Stimulated activated CD4-positive, alpha-beta T cell treated with anti-CD3 and anti-CD28 coated beads, Interleukin-4, amount 100 ng/mL, for 48 hours (primary cell): ENCODE measurements at places on chromosomes 5 and 9.
A peak's percentile ranks its signal among the peaks of the same experiment; 100 is the strongest.

DNA sequence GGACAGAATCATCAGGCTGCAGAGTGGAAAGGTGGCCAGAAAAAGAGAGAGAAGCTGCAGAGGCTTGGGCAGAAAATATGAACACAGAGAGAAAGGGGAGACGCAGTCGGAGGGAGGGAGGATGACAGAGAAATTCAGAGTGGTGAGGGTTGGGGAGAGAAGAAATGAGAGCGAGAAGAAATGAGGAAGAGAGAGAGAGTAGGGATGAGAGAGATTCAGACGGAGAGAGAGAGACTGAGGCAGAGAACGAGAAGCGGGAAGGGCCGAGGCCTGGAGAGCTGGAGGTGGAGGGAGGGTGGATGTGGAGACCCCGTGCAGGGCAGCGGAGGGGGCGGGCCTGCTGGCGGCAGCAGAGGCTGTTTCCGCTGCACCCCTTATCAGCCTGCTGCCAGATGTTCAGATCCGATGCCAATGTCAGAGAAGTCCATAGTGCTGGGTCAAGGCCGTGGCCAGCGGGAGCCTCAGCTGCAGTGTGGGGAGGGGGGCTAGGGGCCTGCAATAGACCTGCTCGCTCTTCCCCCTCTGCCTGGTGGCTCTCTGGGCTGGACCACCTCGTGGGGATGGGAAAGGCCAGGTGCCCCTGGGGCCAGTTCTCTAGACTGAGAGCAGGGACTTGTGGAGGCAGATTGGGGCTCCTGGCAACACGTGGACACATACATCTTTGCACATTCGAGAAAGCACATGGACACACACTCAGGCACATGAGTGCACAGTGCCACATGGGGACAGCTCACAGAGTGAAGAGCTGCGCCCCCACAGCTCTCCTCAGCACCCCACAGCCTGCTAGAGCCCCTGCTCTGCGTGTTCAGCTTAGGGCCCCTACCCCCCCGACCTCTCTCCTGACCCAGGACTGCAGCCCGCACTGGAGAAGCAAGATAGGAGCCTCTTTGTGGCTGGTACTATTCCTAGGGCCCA lies 4.9 kb upstream of the NR5A1 start:
- no peak for DNase-seq

DNA sequence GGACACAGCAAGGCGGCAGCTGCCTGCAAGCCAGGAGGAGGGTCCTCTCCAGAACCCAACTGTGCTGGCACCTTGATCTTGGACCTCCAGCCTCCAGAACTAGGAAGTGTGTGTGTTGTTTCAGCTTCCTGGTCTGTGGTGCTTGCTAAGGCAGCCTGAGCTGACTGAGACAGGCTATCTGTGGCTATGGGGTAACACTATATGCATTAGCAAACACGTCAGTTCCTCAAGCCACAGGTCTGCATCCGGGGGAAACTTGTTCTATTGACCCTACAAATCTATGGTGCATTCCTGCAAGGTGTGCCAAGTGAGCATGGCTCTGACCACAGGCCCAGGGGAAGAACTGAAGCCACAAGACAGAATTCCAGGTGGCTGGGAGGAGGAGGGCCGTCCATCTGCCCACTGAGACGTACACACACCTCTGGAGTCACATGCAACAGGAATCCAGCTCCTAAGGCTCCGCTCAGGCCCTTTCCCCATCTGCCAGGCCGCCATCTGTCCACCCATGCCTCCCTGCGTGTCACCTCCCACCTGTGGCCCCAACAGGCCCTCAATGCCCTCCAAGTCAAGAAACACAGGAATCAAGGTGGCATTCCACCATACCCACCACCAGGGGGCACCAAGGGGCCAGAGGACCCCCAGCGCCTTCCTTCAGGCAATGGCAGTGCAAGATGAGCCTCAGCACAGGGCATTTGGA lies 174.9 kb downstream of the ROR2 start:
- peak; percentile 43 for DNase-seq

GRCh38 chr9:129480227-129480626 lies 140.7 kb downstream of the C9orf50 start:
- DNase-seq: no peak

DNA sequence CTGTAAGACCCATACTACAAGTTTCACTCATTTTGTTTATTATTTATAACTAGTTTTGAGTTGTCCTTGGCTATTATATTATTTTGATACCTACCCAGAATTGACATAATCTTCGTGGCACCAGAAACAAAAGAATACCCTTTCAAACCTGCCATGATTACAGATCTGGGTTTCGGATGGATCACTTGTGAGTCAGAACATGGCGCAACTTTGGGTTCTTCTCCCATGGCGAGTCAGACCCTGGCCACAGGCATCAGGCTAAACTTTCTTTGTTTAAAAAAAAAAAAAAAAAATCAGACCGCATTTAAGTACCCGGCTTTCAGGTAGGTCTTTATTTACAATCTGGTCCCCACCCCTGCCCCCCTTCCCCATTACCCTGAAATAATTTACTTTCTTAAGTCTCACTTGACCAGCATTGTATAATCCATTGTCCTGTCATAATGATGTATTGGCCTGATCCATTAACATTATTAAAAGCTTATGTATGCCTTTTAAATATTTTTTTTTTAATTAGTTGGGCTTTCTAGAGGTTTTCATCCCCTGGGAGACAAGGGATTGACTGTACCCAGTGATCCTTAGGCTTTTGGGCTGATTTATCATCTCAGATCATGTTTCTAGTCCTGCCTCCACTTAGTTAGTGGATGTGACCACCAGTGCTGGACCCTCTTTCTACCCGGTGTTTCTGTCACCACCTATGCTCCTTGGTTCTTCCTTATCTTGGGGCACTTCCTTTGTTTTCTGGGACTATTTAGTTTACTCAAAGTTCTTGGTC lies 43.9 kb downstream of the F2RL2 start:
- DNase-seq: no peak

- DNase-seq: no peak
Observed at GRCh38 chr5:73135429-73136054, 15.2 kb downstream of the TMEM171 start.

DNA sequence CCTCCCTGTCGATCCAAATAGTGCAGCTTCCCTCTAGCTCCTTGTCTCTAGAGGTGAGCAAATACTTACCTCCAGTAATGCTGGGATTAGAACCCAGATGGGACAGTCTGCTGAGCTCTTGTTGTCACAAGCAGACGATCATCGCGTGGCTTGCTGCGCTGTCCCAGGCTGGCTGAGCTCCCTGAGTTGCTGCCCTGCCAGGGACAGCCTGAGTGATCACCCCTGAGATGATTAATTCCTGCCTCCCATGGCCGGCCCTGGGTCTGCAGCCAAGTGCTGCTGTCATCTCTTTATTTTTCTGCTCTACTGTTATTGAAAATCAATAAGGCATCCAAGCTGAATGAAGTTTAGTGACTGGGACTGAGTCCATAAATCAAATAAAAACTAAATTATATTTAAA lies 94.0 kb upstream of the ALDH1B1 start:
- DNase-seq: no peak

- no peak for DNase-seq
Observed at GRCh38 chr9:124348363-124348762, 66.9 kb downstream of the PSMB7 start.

- DNase-seq: no peak
Observed at GRCh38 chr5:145521066-145521465, 314.1 kb downstream of the PRELID2 start.

DNA sequence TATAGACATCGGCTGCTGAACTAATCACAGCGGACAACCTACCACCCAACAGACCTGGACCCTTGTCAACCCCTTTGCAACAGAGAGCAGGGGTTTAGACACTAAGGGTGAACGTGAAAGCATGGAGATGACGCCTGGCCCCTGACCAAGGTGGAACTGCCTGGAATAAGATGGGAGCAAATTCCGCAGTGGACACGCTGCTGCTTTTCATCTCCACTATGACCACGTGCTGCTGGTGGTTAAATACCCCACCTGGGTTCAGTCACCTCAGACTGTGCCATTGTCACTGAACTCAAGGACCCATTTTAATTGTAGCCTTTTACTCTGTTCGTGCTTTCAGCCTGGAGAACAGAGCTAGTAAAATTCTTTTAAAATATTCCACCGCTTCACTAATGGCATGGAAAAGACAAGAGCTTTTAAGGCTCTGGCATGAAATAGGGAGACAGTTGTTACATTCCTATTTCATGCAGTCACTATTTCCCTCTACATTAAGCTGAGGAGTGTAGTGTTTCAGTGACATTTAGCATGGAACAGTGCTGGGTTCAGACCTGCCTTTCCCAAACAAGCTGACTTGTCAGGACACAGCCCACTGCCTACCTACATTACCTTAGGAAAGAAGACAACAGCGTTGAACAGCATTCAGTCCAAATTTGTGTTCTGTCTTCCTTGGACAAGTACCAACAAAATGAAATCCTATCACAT lies 96.8 kb downstream of the ANKRD18B start:
- DNase-seq: no peak

- no peak for DNase-seq
Observed at GRCh38 chr9:133781828-133782135, 43.6 kb upstream of the SARDH start.

DNA sequence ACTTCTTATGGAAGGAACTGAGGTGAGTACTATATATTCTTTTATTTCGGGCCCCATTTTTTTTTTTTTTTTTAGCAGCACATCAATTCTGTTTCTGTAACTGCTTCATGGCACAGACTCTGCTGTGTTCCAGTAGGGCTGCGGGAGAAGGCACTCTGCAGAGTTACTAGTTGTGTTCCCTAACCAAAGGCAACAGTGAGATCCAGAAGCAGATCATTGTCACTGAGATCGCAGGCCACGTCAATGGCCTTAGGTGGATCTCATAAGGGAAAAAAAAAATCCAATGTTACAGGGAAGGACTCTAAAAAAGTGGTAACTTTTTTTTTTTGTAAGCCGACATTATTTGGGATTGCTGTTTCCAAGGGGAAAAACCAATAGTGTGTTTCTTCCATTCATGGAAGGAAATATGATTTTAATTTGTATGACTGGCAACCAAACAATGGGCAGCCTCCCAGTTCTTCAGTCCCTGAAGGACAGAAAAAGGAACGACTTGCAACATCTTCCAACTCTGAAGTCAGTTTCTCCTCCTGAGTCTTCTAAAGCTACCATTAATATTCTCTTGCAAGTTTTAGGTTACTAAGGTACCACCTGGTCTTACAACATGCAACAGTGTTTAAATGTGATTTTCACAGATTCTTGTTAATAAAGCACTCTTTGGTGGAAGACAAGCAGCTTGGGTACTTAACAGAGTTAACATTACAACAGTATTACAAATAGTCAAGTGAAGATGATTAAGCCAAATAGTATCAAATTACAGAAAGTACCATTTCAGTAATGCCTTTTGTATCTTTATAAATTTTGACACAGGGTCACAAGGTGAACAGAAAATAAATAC lies 52.8 kb downstream of the HABP4 start:
- no peak for DNase-seq

- DNase-seq: no peak
Observed at GRCh38 chr5:179967489-179967888, 59.8 kb upstream of the TBC1D9B start.

- no peak for DNase-seq
Observed at GRCh38 chr5:43875741-43876140, 272.8 kb downstream of the NNT start.

GRCh38 chr5:59428391-59428790 lies 465.1 kb downstream of the PDE4D start:
- no peak for DNase-seq

GRCh38 chr5:133114166-133114932 lies 62.5 kb downstream of the HSPA4 start:
- DNase-seq: no peak

GRCh38 chr5:160272889-160273288 lies 39.5 kb downstream of the CCNJL start:
- DNase-seq: no peak

- DNase-seq: no peak
Observed at GRCh38 chr5:34848230-34848629, 9.3 kb downstream of the TTC23L start.

GRCh38 chr5:122179701-122180100 lies 50.4 kb downstream of the ZNF474 start:
- DNase-seq: no peak

DNA sequence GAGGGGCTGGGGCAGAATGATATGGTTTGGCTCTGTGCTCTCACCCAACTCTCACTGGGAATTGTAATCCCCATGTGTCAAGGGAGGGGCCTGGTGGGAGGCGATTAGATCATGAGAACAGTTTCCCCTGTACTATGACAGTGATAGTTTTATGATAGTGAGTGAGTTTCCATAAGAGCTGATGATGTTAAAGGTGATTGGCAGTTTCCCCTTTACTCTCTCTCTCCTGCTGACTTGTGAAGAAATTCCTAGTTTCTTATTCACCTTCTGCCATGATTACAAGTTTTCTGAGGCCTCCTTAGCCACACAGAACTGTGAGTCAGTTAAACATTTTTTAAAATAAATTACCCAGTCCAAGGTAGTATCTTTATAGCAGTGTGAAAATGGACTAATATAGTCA lies 120.4 kb upstream of the CDH9 start:
- DNase-seq: no peak

DNA sequence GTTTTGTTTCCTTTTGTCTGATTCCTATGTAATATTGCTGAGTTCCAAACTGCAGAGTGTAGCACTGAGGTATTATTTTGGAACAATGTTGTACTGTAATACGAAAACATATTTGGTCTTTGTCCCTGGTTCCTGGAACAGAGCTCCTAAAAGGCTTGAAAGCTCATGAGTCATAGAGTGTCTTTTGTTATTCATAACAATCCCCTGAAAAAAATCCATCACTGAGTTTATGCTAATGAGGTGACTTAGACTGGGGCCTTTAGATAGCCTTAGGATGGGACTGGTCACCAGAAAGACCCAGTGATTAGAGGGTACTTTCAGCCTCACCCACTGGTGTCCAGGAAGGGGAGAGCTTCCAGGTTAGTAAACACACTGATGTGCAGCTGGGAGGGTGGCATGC lies 132.7 kb upstream of the POU5F2 start:
- no peak for DNase-seq

DNA sequence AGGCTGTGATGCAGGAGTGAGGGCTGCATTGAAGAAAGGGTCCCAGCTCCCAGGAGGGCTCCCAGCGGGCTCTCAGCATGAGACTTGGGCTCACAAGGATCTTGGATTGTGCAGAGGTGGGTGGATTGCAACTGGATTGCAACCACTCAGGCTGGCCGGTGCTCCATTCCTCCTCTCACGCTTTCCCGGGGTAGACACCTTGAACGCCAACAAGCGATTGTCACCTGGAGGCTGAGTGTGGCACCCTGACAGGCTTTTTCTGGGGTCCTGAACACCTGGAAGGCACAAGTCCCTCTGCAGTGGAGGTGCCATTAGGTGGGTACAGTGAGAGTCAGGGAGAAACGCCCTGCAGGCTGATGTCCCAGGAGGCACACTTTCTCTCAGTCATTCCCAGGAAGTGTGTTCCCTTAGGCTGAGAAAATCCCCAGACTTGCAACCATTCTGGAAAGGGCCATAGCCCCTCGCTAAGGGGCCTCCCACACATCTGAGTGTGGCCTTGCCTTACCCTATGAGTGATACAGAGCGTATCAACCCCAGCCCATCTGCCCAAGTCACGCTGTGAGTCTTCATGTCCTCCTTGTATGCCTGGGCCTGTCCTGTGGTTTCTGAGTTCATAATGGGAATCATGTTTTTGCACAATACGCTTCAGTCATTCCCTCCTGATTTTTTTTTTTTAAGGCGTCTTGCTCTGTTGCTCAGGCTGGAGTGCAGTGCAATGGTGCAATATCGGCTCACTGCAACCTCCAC lies 488.1 kb downstream of the IRX1 start:
- no peak for DNase-seq
